ENCODE measurements at places on chromosomes 3 and 15.

GRCh38 chr3:16377196-16377595, 112.2 kb downstream of the OXNAD1 start:
- no peak for DNase-seq

DNA sequence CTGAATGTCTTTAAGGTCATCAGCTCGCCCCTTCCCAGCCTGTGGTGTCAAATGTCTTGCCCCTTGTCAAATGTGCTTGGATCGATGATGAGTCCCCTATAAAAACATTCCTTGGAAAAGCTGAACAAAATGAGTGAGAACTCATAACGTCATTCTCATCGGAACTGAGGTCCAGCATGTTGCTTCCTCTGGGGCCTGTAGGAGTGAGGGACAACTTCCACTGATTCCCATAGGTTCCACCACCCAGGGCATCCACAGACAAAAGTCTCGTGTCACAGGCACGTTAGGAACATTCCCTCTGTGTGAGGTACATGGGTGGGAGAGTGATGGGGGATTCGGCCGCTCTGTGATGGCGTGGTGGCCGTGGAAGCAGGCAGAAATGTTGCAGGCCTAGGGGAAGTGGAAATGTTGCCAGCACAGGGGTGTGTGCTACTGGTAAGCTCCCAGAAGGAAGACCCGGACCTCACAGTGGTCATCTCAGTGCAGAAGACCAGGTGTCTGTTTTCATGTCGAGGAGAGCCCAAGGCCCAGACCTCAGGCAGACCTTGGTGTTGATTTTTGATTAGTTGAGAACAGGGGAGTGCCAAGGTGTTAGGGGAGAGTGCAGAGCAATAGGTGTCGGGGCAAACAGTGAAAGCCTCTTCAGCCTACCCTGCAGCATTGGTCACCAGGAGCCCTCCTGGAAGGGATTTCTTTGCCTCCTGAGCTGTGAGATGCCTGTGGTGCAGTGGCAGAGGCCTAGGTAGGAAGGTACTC, 96.8 kb downstream of the SNRPN start:
- no peak for DNase-seq

DNA sequence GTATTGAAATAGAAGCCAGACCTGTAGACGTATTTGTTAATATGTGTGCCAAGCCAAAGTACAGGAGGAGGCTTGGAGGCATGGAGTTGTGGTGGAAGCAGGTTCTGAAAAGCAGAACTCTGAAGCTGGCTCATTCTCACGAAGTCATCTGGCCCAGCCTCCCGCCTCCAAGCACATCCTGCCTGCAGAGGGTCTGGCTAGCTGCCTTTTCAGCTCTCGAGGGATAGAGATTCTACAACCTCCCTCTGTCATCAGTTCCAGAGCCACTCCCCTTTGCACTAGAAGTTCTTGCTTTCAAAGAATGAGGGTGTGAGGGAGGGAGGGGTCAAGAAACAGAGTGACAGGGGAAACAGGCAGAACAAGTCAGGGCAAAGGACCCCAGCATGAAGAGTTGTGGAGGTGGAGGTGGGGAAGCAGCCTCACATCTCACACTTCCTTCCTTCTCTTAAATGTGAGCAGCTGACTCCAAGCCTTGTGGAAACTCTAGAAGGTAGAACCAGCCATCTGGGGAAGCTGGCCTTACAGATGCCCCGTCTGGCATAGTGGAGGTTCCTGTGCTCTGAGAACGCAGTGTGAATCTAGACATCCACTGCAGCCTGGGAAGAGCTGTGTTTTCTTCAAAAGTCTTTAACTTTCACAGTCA, 95.3 kb downstream of the SLC49A4 start:
- peak; percentile 47 for DNase-seq

DNA sequence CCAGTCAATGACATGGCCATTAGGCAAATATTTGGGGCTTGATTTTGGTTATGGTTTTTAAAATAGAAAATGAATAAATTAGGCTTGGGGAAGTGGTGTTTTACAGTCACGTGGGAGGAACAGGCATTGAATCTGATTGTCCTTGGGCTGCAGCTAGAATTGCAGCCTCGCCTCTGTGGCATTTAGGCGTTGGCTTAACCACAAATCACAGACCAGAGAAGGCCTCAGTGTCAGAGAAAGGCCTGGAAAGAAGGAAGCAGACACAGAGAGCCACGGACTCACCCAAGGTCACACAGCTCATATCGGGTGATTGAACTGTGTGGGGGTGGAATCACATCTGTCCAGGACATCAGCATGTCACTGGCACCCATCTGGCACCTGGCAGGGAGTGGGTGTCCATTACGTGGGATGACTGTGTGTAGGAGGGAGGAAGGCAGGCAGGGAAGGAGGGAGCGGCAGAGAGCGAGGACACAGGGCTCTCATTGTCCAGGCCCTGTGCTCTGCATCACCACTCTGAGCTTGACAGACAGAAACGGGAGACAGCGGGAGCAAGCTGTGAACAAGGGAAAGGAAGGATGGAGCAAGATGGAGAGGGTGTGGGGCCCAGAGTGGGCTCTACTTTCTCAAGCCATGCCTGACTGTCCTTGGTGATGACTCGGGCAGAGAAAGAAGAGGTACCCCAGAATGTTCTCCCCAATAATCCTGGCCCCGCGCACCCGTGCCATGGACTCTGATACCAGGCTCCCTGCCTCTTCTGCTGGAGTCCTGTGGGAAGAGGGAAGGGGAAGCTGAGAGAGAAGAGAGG, 186.4 kb downstream of the FAM43A start:
- peak; percentile 83 for DNase-seq

DNA sequence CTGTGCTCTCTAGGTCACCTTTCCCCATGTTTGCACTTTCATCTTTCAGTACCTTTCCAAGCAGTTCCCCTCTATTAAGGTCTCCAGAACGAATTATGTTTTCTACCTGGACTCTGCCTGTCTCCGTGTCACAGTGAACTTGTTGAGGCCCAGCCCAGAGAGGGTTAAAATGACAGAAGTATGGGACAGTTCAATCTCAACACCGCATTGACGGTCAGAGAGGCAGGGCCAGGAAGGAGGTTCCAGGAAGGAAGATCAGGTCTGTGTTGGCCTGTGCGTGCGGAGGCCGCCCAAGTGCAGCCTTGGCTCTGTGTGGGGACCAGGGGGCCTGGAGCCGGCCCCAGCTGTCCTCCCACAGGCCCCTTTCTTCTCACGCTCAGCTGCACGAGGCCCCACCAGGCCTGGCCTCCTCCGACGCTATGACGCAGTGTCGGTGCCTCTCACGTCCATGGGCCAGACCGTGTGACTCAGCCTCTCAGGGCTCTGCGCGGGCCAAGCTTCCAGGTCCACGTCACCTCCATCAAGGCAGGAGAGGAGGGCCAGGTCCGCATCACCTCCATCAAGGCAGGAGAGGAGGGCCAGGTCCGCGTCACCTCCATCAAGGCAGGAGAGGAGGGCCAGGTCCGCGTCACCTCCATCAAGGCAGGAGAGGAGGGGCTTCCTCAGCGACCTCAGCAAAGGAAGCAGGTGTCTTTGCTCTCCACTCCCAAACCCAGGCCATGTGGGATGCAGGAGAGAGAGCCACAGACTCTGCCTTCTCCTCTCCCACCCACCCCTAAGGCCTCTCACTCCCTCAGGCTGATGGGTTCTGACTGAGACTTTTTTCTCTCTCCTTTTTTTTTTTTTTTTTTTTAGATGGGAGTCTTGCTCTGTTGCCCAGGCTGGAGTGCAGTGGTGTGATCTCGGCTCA, 83.1 kb downstream of the CPN2 start:
- DNase-seq, result no peak
